Pons (tissue), 1 donor: ENCODE measurements at places on chromosomes 6 and 20.

DNA sequence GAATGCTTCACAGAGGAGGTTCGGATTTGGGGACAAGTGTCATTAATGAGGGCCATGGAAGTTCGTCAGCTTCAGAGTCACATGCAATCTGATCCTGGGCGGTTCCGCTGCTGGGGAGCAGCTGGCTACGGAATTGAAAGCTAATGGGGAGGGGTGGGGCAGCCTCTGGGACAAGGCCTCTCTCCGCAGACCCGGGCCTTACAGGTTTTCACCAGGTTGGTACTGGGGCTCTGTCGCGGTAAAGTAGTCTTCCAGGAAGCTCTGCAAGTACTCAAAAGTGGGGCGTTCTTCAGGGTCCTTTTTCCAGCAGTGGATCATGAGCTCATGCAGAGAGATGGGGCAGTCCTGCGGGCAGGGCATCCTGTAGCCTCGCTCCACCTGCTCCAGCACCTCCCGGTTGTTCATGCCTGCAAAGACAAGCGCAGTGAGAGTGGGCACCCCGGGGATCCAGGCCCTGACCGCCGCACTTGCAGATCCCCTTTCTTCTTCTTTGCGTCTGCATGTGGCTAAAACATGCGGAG, 55.9 kb upstream of the TRAF3IP2 start:
- DNase-seq, result no peak

DNA sequence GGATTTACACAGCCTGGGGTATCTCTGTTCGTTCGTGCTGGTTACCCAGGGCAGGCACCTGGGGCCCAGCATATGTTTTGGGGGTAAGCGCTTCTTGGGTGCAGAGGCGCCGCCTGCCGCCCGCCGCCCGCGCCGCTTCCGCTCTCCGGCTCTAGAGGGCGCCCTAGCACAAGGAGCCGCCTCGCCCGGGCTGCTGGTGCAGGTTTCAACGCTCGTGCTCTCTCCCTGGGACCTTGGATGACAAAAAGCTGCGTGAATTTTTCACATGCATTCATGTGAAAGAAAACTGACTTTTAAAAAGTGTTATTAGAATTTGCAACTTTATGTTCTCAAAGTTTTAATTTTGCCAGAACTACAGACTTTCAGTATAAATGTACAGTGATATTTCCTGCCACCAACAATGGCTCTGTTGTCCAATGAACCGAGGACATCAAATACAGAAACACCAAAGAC, 32.5 kb downstream of the PRR18 start:
- DNase-seq, result peak; percentile 76

DNA sequence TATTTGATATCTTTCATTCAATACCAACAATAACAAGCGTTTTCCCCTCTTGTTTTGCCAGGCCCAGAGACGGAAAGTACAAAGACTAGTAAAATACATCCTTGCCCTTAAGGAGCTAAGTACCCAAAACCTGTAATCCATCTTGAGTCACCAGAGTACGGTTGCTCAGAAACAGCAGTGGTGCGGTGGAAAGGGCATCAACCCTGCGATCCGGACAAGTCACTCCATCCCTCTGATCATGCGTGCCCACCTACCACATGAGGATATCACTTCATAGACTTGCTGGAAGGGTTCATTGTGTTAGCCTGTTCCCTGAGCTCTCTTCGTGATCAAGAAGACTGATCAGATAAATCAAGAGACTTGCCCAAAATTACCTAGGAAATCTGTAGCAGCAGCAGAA, 1.9 kb downstream of the TOMM34 start:
- DNase-seq, result no peak

DNA sequence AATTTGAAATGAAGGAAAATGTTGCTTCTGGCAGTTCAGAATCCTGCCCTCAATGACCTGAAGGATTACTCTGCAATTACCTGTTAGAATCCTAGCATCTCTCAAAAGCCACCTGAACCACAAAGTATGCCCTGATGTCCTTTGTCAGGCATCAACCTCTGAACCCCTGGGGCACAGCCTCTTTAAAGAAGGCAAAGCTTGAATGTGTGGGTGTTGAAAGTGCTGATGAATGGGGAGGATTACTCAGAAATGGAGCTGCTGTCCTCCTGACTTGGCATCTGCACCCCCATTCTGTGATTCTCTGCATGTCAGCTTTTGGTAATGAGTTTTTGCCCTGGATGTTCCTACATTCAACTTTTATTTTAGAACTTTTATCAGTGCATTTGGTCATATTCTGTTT, 179.2 kb downstream of the PKHD1 start:
- no peak for DNase-seq

DNA sequence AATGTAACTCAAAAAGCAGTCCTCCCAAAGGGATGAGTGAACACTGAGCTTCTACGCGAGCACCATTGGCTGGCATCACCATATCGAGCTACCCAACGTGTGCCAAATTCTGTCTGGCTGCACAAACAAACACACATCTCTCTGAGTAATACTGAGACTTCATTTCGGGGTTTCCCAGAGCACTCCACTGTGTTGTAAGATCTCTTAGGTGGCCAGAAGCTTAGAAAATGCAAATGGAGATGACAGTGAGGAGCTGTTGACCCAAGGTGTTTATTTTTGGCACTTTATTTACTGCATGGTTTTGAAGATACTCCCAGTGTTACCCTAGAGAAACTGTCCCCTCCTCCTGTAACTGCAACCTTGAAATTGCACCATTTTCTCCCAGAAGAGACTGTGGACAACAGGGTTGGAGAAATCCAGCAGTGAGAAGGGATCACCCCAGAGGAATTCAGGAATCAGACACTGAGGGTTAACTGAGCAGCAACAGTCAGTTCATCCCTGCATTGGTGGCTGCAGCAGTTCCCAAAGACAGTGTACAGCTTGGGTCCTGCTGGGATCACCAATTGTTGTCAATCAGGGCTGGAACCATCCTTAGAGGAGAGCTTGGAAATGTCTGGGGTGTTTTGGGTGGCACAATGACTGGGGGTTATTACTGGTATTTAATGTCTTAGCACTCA, 1.0 kb upstream of the RIPOR2 start:
- DNase-seq, result no peak

DNA sequence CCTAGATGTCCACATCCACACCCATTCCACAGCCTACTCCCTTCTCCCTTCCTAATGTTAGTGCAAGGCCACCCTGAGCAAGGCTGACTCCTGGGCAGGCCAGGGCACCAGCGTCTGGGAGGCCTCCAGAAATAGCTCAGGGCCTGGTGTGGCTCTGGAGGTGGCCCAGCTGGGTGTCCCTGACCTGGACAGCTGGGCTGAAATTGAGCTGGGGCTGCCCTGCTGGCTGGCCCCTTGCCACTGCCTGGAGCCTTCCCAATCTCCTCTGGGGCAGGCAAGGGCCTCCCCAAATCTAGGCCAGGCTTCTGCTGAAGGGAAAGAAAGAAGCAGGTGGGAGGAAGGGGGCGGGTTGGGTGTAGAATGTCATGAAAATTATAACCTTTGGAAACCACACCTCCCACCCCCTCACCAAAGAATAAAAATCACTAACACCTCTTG, 2.1 kb downstream of the FAM110A start:
- DNase-seq, result no peak

- no peak for DNase-seq
Observed at GRCh38 chr6:111653434-111653833, 47.8 kb upstream of the TRAF3IP2 start.

DNA sequence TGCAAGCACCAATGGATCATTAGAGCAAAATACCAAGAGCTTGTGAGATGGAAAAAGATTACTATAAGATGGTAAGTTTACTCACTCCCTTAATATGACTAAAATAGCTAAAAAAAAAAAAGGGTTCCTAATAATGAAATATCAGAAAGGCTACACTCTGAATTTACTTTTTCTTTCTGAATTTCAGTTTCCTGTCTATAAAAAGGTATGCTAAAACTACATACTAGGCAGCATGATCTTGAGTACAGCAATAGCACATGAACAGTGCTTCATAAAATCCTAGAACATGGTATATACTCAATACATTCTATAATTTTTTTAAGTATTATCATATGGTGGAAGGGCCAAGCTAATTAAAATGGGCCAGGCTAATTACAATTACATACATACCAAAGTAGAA, 24.0 kb upstream of the FAM135A start:
- no peak for DNase-seq

- DNase-seq, result no peak
Observed at GRCh38 chr6:24778121-24778520, 3.4 kb downstream of the GMNN start.

GRCh38 chr6:53524455-53524815, 20.5 kb downstream of the GCLC start:
- no peak for DNase-seq

- peak; percentile 91 for DNase-seq
Observed at GRCh38 chr6:156809034-156809433, 31.9 kb downstream of the ARID1B start.

- no peak for DNase-seq
Observed at GRCh38 chr6:36422714-36423100, 19.9 kb downstream of the PXT1 start.

GRCh38 chr20:61770113-61770585, 295.5 kb downstream of the TAF4 start:
- DNase-seq, result no peak

DNA sequence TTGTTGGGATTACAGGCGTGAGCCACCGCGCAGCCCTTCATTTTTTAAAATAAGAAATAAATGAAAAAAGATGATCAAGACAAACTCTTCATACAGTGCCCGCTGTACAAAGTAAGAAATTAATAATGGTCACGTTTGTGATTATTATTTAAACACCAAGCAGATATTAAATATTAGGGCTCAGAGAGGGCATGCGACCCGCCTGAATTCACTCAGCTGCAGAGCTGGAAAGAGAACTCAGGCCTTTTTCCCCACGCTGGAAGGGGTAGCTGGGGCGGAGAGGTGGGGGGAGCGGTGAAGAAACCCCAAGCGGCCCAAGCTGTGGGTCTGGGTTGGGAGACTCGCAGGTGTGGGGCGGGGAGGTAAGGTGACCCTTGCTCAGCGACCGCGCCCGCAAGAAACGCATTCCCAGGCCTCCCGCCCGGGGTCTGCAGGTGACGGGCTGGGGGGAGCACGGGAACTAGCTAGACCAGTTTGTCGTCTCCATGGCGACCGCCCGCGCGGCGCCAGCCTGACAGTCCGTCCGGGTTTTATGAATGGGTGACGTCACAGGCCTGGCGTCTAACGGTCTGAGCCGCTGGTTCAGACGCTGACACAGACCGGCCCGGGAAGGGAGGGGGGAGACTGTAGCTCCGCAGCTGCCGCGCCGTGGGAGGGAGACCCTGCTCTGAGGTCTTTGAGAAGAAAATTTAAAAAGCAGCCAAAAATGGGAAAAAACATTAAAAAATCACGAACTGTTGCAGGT, 1.1 kb upstream of the ID1 start:
- DNase-seq, result peak; percentile 95

DNA sequence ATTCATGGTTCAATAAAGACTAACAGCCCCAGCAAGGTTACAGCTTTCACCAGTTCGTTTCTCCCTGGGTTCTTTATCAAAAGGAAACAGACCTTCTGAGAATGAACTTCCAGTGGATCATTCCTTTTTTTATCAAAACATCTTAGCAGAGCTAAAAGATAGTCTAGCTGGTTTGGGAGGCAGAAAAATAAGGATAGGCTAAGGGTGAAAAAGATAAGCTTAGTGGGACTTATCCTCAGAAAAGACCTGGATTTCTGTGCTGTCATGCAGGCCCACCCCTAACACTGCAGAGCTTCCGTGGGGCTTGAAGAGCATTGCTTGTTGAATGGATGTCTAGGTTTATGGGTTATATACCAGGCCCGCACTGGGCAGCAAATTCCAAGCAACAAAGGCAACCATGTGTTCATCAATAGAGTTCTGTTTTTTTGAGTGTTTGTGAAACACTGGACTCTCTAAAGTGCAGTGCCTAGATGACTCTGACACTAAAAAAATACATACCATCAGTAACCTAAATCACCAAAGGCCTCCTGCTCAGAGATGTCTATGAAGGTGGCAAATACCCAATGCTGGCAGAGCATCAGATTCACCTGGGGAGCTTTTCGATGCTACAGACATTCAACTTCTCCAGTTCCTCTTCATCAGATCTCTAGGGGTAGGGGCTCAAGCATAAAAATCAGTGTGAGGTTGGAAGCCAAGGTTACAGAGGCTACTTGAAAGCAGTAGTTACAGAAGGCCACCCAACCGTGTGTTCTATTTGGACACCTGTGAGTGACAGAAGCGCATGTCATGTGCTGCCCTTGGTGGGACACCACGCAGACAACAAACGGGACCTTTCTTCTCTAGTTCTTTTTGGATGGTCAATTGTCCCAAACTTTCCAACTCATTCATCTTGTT, 53.0 kb downstream of the TNFAIP3 start:
- DNase-seq, result no peak

DNA sequence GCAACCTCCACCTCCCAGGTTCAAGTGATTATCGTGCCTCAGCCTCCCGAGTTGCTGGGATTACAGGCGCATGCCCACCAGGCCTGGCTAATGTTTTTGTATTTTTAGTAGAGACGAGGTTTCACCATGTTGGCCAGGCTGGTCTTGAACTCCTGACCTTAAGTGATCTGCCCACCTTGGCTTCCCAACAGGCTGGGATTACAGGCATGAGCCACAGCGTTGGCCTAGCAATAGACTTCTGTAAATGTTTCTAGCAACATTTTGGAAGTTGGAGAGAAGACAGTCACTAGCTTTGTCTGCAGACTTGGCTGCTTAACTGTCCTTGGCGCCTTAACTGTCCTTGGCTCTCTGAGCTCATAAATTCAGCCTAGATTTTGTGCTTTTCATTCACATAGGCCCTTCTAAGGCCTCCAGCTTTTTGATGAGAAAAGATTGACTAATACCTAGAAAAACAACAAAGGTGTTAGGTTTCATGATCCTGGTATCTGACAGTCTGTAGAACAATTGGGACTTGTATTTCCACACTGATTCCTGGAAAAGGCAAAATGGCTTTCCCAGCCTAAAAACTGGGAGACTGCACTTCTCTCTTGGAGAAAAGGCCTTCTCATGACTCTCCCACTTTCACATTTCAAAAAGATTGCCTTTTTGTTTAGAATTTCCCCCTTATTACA, 49.7 kb downstream of the OR2B2 start:
- peak; percentile 41 for DNase-seq
